Stimulated activated memory B cell treated with anti-CD40 and anti-IgM and Interleukin-4, amounts not matched to agents 10 μg/mL and 1 μg/mL and 100 μg/mL, for 72 hours (primary cell): ENCODE measurements at places on chromosomes 2 and 18.

- ATAC-seq, result no peak
Observed at GRCh38 chr2:240440704-240441320, 5.3 kb downstream of the GPC1 start.

DNA sequence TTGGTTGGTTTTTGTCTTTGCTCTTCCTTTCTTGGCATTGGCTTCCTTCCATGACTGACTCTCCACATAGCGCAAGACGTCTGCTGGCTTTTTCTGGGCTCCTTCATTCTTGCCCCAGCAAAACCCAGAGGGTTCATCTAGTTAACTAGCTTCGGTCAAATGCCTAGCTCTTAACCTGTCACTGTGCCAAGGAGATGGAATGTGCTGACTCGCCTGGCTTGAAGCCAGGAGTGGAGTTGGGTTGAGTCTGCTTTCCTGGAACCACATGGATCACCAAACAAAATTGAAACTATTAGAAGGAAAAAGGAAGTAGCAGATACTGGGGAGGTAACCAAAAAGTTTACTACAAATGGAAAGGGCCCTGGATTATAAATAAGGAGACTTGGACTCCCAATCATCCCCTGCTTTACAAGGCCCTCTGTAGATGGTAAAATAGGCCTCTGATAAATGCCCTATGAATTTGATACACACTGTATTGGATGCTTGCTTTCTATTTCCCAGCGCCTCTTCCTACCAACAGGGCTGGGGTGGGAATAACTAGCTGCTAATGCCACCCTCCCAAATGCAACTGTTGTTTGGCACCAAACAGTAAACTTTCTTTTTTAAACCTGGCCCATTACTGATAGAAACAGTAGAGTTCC, 11.3 kb downstream of the MALT1 start:
- ATAC-seq, result no peak

DNA sequence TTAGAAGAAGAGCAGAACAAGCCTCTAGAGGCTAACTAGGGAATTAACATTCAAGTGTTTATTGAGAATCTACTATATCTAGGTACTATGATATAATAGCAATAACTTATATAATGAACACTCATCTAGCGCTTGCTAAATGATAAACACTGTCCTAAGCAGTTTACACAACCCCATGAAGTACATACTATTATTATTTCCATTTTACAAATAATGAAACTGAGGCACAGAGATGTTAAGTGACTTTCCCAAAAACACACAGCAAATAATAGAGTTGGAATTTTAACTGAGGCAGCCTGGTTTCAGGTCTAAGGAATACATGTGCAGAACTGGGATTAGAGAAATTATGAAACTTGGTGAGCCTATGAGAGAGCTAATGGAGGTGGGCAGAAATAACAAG, 893.4 kb downstream of the CPS1 start:
- no peak for ATAC-seq

DNA sequence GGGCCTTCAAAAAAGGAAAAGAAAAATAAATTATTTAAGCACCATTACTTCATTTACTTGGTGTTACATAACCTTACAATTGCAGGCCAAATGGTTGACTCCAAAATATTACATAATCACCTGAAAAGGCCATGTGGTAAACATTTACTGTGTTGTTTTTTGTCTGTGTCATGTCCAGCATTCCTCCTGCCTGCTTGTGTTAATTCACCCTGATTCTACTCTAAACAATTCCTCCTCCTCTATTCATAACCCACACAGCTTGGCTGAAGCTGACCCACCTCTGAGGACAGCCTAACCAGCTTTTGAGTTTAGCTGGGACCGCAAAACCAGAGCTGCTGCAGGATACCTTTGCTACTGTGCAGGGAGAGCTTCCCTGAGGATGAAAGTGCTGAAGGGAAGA, 35.4 kb downstream of the TMX3 start:
- no peak for ATAC-seq

DNA sequence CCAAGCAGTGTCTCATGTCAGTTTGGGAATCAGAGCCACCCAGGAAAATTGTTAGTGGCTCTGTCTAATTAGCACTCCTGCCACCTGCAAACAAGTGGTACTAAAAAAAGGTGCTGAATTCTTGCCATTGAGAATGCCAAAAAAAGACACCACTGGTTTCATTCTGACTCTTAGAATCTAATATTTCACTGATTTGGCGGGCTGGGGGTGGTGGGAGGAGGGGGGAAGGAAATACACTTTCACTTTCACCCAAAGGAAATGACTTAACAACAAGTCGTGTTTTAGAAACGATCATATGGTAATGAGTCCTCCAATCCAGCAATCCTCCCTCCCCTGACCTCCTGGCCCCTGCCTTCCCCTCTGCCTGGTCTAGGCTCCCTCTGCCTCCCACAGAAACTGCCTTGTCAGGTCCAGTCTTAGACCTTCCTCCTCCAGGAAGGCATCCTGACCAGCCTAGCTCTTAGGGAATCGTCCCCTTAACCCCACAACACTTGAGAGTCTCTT, 4.4 kb upstream of the KLHL29 start:
- peak; percentile 44 for ATAC-seq

DNA sequence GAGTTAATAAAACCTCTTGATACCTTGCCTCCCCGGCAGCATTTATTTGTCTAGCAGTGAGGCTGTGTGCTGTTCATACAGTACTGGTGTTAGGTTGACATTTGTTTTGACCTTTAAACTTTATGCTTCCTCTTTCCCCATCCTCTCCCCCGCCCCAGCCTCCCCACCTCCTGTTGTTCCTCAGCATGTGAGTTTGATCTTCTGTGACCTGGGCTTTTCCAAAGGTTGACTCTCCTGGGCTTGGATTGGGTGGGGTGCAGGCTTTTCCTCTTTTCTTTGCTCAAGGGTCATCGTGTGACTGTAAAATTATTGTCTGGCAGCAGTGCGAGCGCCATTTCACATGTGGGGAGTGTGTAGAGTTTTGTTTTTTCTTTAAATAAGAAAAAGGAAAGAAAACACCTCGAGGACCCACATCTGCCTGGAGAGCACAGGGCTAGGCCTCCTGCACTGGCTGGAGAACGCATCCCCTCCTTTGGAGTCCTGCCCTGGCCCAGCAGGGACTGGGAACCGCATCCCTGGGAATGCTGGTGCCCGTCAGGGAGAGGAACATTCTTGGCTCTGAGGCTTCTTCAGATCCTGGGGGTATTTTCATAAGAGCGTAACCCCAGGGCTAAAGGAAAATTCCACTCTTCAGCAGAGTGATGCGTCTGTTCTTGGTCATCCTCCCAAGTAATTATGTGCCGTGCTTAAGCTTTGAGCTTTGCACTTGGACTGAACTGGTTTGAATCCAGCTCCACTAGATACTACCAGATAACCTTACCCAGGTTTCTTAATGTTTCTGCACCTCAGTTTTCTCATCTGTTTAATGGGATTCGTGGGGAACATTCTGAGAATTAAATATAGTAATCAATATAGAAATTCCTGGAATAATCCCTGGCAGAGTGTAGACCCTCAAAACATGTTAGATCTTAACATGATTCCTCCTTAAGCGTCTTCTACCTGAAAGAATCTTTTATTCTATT, 91.5 kb downstream of the SETBP1 start:
- ATAC-seq, result peak; percentile 92

- peak; percentile 60 for ATAC-seq
Observed at GRCh38 chr2:55014962-55015939, 35.0 kb downstream of the RTN4 start.

- peak; percentile 77 for ATAC-seq
Observed at GRCh38 chr2:136029149-136029548, 43.7 kb upstream of the DARS1 start.

DNA sequence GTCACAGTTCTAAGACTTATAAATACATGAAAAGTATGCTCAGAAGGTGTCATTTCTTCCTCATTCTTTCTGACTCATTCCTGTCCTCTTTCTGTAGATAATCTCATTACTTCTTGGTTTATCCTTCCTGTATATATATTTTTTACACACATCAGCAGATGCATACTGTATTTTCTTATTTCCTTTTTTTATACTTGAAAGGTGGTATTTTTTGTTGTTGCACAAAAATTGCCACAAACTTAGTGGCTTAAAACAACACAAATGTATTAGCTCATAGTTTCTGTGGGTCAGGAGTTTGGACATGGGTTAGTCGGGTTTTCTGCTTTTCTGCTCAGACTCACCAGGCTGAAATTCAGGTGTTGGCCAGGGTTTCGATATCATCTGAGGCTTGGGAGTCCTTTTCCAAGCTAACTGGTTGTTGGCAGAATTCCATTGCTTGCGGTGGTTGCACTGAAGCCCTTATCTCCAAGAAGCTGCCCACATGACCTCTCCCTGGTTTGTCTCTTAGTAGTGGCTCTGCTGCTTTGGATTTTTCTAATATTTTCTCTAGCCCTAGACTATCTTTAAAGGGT, 162.6 kb downstream of the FMNL2 start:
- ATAC-seq, result no peak

GRCh38 chr18:24009246-24009645, 5.3 kb upstream of the TTC39C start:
- no peak for ATAC-seq

- peak; percentile 57 for ATAC-seq
Observed at GRCh38 chr2:176652300-176653182, 383.3 kb downstream of the MTX2 start.
